ENCODE measurements at places on chromosomes 2 and 18.

- DNase-seq = no peak
Measured at GRCh38 chr2:174312581-174313234, 22.0 kb upstream of the SP9 start.

GRCh38 chr2:29189052-29189451 is 73.8 kb downstream of the CLIP4 start:
- no peak for DNase-seq

DNA sequence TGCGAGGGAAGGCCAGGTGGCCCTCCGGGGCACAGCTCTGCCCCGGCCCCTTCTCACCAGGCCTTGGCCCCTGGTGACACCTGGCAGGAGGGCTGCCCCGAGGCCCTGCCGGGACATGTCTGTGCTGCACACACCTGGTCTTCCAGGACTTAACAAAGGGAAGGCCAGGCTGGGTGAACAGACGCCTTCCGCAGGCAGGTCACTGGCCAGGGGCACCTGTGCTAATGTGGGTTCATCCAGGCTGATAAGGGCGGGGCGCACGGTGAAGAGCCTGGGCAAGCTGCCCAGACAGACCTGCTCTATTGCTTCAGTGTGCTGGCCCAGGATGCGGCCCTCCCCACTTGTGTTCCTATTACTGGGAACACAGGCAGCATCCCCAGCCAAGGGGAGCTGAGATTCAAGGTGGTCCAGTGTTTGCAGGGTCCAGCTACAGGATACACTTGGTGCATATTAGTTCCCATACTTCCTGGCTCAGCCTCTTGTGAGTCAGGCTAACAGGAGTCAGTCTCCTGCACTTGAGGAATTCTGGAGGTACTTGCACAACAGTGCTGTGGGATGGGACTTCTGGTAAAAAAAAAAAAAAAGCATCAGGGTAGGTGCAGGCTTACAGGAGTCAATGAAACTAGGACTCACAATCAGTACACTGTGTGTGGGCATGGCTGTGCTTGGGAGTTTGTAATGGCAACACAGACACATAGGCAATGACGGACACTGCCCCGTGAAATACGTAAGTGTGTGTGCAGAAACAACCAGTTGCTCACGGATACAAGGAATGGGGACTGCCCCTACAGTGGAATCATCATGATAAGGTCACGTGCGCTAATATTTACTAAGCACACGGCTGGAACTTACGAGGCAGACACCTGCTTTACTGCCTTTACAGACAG is 261.4 kb downstream of the TWIST2 start:
- DNase-seq = no peak

DNA sequence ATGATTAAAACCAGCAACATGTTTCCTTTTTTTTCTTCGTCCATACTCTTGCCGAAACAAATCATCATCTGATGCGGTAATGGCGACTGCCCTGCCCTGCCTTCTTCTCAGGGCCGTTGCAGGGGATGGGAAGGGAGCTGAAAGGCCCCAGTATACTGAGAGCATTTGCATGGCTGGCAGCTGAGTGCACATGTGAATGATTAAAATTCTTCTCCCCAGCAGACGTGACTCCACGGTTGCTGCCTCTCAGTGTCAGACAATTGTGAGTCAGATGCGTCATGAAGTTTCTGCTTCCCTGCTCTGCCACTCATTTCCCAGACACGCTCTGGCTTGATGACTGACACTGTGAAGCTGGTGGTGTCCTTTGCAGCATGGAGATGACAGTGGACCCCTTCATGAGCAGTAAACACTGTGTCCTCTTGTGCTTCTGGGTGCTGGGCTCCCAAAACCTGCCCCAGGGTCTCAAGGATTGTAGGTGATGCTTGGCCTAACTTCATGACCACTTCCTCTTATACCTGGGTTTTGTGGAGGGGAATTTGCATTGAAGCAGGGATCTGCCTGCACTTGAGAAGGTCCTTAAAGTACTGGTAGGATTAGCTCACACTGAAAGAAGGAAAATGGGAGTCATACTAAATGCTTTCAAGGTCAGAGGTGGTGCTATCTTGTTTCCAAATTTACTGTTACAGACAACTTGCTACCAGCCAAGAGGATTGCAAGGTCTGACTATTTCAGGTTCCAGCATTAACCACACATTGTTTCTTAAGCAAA is 222.5 kb upstream of the COPS8 start:
- DNase-seq = no peak

DNA sequence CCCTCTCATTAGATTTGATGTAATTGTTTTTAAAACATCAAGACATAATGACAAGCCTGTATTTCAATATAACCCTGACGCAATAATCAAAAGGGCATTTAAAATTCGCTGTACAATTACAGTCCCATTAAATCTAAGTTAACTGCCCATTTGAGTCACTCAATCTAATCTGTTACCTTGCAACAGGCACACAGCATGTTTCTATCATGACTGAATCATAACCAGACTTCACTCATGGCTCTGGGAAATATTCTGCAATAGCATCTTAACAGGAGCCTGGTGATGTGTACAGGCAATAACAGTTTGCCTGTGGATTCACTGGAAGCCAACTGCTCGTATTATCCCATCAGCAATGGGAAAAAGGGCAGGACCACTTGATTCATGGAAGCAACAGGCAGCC is 142.3 kb upstream of the NCKAP5 start:
- no peak for DNase-seq

DNA sequence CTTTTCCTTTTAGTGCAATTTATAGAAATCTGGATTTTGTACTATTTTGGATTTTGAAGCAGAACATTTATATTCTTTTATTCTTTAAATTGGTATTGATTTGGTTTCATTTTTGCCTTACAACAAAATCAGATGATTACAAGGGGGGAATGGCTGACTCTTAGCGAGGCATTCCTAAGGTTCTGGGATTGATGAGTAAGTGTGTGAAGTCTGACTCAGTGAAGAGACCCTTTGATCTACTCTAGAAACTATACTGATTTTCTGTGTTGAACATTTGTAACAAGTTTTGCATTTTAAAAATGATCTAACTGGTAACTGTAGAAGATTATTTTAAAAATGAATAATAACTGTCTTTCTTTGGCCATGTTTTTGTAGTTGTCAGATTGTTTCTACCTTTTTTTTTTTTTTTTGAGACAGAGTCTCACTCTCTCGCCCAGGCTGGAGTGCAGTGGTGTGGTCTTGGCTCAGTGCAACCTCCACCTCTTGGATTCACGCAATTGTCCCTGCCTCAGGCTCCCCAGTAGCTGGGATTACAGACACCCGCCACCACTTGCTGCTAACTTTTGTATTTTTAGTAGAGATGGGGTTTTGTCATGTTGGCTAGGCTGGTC is 48.7 kb downstream of the TTC39C start:
- DNase-seq = no peak

DNA sequence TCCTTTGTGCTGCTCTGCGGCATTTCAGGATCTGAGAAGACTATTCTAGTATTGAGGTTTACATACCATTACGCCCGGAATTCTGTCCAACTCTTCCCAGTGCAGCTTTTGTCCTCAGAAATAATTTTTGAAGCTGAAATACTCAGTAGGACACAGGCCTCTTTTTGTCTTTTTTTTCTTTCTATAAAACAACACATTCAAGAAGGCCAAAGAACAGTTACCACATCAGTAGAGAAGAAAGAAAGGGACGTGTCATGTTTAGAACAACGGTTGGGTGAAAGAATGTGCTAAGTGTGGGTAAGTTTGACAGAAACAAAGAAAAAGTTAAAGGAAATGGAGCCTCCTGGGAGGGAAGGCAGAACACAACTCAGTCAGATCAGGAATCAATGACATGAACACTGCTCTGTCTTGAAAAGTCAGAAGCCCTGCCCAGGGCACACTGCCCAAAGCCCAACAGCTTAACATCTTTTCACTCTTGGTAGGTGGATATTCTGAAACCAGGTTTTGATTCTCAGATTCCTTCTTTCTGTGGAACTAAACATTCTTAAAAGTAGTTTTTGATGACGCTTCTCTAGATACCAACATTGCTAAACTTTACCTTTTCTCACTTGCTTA is 198.6 kb upstream of the CWC22 start:
- DNase-seq = no peak

- no peak for DNase-seq
Measured at GRCh38 chr2:6423944-6424343, 441.8 kb downstream of the CMPK2 start.

DNA sequence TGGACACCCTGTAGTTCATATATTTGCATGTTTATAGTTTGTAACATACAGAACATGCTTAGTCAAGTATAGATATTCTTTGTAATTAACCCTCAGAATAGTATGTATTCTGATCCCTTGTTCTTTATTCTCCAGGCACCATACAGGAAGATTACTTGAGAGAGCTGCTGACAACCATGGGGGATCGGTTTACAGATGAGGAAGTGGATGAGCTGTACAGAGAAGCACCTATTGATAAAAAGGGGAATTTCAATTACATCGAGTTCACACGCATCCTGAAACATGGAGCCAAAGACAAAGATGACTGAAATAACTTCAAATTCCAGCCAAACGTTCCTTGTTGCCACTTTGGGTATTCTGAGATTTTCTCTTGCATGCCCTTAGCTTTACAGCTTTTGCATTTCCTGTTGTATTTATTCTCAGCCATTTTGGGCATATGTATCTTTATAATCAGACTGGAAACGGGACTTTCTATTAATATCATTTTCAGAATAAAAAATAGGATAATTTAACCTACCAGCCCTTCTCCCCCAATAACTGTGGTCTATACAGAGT is 6.2 kb upstream of the MYL12B start:
- DNase-seq = no peak

DNA sequence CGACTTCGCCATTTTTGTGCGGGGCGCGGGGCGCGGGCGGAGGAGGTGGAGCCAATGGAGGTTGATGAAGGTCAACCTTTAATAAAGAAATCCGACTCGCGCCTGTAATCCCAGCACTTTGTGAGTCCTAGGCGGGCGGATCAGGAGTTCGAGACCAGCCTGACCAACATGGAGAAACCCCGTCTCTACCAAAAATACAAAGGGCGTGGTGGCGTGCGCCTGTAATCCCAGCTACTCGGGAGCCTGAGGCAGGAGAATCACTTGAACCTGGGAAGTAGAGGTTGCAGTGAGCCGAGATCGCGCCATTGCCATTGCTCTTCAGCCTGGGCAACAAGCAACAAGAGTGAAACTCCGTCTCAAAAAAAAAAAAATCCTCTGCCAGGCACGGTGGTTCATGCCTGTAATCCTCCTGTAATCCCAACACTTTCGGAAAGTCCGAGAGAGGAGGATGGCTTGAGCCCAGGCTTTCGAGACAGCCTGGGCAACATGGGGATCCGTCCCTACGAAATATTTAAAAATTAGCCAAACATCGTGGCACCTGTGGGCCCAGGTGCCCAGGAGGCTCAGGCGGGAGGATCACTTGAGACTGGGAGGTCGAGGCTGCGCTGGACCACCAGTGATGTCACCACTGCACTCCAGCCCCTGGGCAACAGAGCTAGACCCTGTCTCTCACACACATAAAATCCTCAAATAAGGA is 493 bp upstream of the PREB start:
- DNase-seq = no peak

- DNase-seq = no peak
Measured at GRCh38 chr2:41431756-41432155, 616.1 kb upstream of the PKDCC start.

GRCh38 chr2:112818094-112818902 is 18.3 kb downstream of the IL1B start:
- no peak for DNase-seq

- DNase-seq = no peak
Measured at GRCh38 chr2:124187948-124188347, 162.9 kb downstream of the CNTNAP5 start.

DNA sequence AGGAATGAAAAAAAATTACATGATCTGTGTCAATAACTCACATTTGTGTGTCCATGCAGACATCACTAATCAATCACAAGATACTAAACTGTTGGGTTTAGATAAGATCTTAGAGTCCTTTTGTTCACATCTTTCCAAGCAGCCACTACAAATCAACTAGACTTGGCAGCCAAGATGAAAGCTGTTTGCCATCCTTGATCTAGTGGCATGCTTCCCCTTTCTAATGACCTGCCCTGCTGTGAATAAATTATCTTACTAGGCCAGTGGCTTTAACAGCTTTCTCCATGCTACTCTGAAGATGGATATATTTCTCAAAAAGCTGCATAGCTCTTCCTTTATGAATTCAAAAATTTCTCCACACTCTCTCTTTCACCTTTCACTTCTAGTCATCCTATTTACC is 1338.0 kb upstream of the ACVR2A start:
- DNase-seq = no peak

GRCh38 chr18:31632356-31632755 is 40.7 kb downstream of the TTR start:
- no peak for DNase-seq

DNA sequence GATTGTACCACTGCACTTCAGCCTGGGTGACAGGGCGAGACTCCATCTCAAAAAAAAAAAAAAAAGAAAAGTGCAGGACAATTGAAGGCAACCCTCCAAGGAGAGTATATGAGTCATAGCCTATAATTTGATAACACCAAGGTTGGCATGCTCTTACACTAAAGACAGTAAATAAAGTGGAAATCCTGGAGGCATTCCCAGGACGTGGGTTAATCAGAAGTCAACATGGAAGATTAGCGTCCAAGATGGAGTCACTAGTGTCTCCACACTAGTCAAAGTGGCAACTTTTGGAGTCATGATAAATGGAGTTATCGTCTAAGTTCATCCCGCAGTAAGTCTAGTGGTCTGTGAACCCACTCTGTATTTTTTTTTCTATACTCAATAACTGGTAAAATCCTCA is 21.2 kb upstream of the UGGT1 start:
- DNase-seq = no peak

GRCh38 chr2:134718023-134718816 is 580 bp downstream of the TMEM163 start:
- no peak for DNase-seq

- DNase-seq = peak; percentile 11
Measured at GRCh38 chr18:45962461-45962860, 4.7 kb downstream of the EPG5 start.

DNA sequence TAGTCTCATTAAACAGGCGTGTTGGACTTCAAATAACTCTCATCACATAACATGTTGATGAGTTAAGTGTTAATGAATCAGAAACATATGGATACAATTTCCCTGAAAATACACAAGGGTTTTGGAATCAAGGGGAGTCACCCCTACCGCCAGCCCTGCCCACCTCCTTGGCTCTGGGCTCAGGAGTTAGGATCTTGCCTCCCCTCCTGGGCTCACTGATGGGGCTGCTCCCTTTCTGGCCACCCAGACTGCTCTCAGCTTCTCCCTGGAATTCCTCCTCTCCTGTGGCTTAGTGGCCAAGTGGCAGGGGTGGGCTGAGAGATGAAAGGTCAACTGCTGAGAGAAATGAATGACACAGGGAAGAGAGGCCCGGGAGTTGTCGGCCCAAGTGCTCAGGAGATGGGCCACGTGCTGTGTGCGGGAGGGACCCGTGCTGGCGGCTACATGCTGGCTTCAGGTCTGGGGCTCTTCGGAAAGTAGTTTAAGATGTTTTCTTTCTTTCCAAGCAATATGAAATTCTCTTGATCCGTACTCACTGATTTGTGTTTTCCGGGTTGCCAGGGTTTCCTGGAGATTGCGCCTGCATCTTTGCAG is 55.8 kb upstream of the TNP1 start:
- DNase-seq = no peak

DNA sequence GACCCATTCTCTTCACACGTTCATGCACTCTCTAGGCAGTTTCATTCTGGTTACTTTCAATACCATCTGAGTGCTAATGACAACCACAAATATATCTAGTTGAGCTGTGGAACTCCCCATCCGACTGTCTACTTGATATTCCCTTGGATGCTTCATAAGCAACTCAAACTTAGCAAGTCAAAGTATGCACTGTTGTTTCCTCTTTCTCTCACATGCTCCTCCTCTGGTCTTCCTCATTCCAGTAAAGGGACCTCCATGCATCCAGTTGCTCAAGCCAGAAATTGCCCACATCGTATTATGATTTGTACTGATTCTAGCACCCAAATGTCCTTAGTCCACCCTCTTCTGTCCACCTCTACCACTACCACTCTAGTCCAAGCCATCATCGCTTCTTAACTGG is 22.3 kb downstream of the SEMA4F start:
- no peak for DNase-seq

All from activated gamma-delta T cell treated with Interleukin-2 at 50 U/mL for 16 hours (primary cell).